Transverse colon (tissue), 4 donors: ENCODE measurements at places on chromosomes 1 and 21.

GRCh38 chr1:162635418-162635817 lies 3.2 kb downstream of the DDR2 start:
- H3K36me3 ChIP-seq = no peaks in the 10 kb centered on the region
- H3K4me1 ChIP-seq = no peaks in the 10 kb centered on the region
- H3K27ac ChIP-seq = peak overlapping the region; percentile 89
- H3K4me3 ChIP-seq = peak overlapping the region; percentile 51

- DNase-seq = no peak
- no peak overlapping the region for H3K4me3 ChIP-seq
- no peaks in the 10 kb centered on the region for H3K4me1 ChIP-seq
- no peak overlapping the region for H3K27ac ChIP-seq
Measured at GRCh38 chr1:77688939-77689338, 6.5 kb upstream of the ZZZ3 start.

DNA sequence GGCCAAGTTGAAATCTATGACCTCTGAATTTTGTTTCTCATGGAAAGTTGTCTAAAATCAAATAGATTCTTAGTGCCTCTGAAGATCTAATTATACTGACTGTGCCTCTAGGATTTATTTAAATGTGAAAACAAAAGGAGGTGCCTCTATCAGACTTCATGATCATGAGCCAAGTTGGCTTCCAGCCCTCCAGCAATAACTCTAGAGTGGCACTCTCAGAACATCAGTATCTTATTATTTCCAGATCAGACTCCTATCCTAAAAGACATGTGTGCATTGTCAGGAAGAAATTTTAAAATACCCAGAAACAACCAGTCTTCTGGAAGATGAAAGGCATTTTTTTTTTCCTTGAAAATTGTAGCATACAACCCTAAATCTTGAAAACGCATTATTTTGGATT lies 368.0 kb downstream of the PDE4B start:
- no peak for DNase-seq
- H3K4me1 ChIP-seq = no peaks in the 10 kb centered on the region
- H3K27ac ChIP-seq = no peak overlapping the region
- no peak overlapping the region for H3K4me3 ChIP-seq
- H3K27me3 ChIP-seq = no peaks in the 10 kb centered on the region

GRCh38 chr1:84890566-84890965 lies 2.4 kb downstream of the LPAR3 start:
- no peaks in the 10 kb centered on the region for H3K36me3 ChIP-seq
- H3K27me3 ChIP-seq = peaks cover 42% of the 10 kb centered on the region
- no peak for DNase-seq
- peaks cover 11% of the 10 kb centered on the region for H3K4me1 ChIP-seq

- H3K4me1 ChIP-seq = peaks cover 6% of the 10 kb centered on the region
- H3K27me3 ChIP-seq = no peaks in the 10 kb centered on the region
- no peak overlapping the region for H3K4me3 ChIP-seq
- H3K27ac ChIP-seq = no peak overlapping the region
- no peaks in the 10 kb centered on the region for H3K36me3 ChIP-seq
Measured at GRCh38 chr1:164736137-164736536, 177.2 kb downstream of the PBX1 start.

GRCh38 chr1:184973272-184974055 lies 844 bp downstream of the NIBAN1 start:
- H3K4me3 ChIP-seq = peak overlapping the region; percentile 47
- peaks cover 54% of the 10 kb centered on the region for H3K27me3 ChIP-seq
- H3K36me3 ChIP-seq = no peaks in the 10 kb centered on the region
- DNase-seq = peak; percentile 37
